ENCODE measurements at places on chromosomes 16 and 17. TPM values are rescaled to one million over a fixed set of nuclear protein-coding genes. Genes with fewer than 3 reads are reported as not detected.

Gene SAMD14
- 2.8 TPM for total RNA-seq

Gene C16orf89
- total RNA-seq: not detected

Gene SBK1
- 0.13 TPM for total RNA-seq

GRCh38 chr17:9241371-9241712 is 220.0 kb downstream of the NTN1 start:
- DNase-seq: no peak

DNA sequence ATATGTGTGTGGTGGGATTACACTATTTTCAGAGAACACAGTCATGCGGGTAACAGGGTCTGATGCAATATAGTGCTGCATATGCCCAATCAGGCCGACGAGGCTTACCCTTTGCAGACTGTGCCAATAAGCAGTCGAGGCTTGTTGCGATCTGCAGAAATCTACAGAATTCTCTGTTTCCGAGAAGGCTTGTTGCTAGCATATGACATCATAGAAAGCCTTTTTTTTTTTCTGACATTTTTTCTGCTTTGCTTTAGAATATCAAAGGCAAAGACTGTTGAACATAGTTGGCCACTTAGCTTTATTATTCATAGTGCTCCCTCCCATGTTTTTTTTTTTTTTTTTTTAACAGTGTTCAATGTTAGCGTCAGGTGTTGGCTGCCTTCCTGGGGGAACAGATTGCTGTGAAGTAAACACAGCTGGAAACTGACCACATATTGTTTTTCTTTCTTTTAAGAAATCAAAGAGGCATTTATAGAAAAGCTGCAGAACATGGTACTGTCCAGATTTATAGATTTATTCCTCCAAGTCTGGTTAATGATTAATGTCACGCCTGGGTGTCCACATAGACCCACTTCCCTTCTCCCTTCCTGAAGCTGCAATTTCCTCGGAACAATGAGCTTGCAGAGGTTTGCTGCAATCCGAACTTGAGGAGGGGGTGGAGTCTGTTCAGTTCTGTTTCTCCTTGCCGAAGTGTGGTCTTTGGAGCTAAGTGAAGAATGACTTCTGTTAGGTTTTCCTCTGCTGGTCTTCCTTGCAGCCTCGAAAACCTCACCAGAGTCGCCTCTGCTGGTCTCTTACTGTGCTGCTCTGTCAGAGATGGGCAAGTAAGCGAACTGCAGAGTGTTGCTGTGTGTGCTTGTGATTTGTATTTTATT is 87.3 kb downstream of the MAP2K6 start:
- DNase-seq: peak; percentile 17

GRCh38 chr16:88030498-88030897 is 79.3 kb downstream of the BANP start:
- DNase-seq: no peak

- no peak for DNase-seq
Observed at GRCh38 chr17:72404872-72405271, 284.1 kb downstream of the SOX9 start.

- DNase-seq: no peak
Observed at GRCh38 chr17:22692806-22693171, 1000.5 kb downstream of the KCNJ18 start.

DNA sequence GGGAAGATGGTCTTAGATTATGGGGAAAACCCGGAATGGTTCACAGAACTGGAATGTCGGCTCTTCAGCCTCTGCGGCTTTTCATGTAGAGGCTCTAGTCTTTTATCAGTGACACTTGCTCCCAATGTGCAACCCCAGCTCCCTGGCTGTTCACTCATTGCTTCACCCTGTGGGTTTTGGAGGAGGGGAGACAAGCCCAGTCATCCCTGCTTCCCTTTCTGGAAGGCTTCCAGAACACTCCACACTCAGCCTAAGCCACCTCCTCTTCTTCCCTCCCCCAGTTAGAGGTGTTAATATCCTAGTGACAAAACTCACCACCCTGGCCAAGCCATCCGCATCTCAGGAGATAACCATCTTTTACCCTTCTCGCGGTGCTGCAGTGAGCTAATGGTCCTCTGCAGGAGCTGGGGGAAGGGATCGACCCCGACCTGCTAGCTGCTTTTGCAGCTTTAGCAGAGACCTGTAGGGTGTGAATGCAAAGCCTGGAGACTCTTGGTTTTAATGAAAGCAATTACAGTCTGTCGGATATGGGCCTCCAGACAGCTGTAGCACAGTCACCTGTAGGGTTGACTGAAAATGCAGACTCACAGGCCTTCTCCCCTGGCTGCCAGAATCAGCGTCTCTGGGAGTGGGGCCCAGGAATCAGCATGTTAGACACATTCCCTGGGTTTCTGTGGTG is 24.3 kb upstream of the LASP1NB start:
- DNase-seq: peak; percentile 77
